ENCODE measurements at places on chromosomes 12 and 14.

- DNase-seq = peak; percentile 21
Measured at GRCh38 chr12:93094988-93095737, 166.1 kb upstream of the EEA1 start.

GRCh38 chr12:53288322-53288721, 7.0 kb upstream of the PFDN5 start:
- DNase-seq = no peak

- DNase-seq = no peak
Measured at GRCh38 chr14:36756226-36756625, 94.6 kb downstream of the PAX9 start.

DNA sequence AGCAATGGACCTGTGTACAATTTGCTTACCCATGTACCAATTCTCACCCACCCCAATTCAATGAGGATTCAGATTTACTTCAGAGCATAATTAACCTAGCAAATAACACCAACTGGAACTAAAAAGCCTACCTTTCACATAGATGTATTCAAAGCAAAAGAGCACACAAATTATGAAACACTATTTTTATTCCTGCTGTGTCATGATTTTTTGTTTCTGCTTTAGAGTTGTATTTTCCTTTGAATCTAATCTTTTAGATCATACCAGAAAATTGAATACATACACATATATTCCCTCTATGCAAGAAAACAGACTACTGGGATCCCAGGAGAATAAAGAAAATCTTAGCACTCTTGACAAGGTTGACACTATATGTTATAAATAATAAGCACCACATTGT, 5.9 kb downstream of the KICS2 start:
- DNase-seq = no peak

DNA sequence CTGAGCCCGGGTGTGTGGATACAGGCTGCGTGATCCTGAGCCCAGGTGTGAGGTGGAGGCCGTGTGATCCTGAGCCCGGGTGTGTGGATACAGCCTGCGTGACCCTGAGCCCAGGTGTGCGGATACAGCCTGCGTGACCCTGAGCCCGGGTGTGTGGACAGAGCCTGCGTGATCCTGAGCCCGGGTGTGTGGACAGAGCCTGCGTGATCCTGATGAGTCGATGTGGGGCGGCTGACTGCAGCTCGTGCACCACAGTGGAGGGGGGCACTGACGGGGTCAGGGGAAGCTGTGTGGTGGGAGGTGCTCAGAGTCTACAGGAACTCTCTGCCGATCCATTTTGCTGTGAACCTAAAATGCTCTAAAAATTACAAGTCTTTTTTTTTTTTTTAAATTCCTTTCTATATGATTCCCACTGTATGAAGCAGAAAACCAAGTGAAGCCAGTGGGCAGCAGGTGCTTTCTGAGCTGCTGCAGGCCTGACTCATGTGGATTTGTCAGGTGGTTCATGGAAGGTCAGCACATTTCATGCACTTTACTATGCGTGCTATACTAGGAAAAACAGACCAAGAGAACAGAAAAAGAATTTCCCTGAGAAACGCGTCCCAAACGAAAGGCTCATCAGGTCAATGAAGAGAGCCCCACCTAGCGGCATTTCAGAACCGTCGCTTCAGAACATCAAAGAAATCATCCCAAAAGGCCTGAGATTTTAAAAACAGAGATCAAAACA, 19.3 kb downstream of the BRF1 start:
- peak; percentile 39 for DNase-seq

GRCh38 chr12:30859226-30859625, 67.3 kb upstream of the TSPAN11 start:
- no peak for DNase-seq

DNA sequence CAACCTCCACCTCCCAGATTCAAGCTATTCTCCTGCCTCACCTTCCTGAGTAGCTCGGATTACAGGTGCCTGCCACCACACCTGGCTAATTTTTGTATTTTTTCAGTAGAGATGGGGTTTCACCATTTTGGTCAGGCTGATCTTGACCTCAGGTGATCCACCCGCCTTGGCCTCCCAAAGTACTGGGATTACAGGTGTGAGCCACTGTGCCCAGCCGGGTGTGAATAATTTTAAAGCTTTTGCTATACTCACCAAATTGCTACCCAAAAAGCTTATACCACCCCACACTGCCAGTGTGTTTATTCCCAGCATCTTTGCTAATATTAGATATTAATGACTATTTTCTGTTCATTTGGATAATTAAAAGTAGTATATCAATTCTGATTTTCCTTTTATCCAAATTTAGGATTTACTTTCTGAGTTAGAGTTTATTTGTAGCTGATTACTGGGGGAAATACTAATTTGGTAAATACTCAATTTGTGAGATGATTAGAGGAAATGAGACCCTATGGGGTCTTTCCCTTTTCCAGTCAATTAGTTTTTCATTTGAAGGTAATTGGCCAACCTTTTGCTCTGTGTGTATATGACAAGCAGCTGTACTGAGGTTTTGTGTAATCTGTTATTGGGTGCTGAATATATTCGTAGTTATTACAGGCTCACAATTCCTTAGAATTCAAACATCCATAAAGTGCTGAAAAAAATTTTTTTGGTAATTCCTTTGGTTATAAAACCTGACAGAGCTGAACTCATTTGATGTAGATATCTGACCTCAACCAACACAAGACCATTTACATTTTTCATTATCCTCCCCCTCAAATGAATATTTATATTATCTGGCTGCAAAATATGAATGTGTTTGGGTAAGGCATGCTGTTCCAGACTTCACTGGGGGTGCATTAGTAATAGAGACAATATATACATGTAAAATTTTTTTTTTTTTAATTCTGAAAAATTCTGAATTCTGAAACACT, 73.6 kb downstream of the ANO6 start:
- DNase-seq = no peak

GRCh38 chr14:54105898-54106297, 149.3 kb upstream of the BMP4 start:
- DNase-seq = no peak

DNA sequence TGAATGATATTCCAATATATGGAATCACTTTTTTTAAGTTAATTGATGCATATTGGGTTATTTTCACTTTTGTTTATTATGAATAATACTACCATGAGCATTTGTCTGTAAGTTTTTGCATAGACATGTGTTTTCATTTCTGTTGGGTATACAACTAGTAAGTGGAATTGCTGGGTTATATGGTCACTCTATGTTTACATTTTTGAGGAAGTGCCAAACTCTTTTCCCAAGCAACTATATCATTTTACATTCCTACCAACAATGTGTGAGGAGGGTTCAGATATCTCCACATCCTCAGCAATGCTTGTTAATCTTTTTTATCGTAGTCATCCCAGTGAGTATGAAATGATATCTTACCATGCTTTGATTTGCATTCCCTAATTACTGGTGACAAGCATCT, 64.0 kb downstream of the MON2 start:
- DNase-seq = no peak

- peak; percentile 33 for DNase-seq
Measured at GRCh38 chr12:108565976-108566375, 3.6 kb downstream of the ISCU start.

GRCh38 chr12:31233061-31233730, 92.8 kb downstream of the SINHCAF start:
- DNase-seq = no peak

- DNase-seq = no peak
Measured at GRCh38 chr14:84029720-84030119, 1500.2 kb upstream of the FLRT2 start.

DNA sequence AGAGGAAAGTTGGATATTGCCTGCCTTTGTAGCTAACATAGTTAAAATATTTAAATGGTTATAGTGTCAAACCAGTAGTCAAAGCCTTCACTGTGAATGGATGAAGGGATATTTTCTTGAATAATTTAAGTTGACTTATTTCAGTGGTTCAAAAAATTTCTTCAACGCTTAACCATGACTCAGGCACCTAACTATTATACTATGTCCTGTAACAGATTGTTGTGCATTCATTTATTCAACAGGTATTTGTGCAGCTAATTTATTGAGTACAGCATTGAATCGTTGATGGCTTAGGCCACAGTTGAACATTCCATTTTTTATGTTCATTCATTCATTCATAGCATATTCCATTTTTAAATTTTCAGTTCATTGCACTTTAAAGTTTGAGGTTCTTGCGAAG, 9.2 kb downstream of the HIF1A start:
- DNase-seq = no peak

DNA sequence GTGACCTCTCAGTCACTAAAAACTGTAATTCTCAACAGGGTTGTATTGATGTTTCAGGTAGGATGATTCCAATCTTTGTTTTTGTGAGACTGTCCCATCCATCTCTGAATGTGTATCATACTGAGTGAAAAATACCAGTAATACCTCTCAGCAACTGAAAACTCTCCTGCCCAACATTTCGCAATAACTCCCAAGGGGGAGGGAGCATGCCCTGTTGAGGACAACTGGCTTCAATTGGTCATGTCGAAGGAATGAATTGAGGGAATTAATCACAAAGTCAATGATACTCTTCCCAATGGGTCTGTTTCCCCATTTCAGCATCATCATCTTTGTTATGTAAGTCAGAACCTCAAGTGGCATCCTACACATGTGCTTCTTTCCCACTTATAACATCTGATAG, 102.4 kb upstream of the E2F7 start:
- no peak for DNase-seq

DNA sequence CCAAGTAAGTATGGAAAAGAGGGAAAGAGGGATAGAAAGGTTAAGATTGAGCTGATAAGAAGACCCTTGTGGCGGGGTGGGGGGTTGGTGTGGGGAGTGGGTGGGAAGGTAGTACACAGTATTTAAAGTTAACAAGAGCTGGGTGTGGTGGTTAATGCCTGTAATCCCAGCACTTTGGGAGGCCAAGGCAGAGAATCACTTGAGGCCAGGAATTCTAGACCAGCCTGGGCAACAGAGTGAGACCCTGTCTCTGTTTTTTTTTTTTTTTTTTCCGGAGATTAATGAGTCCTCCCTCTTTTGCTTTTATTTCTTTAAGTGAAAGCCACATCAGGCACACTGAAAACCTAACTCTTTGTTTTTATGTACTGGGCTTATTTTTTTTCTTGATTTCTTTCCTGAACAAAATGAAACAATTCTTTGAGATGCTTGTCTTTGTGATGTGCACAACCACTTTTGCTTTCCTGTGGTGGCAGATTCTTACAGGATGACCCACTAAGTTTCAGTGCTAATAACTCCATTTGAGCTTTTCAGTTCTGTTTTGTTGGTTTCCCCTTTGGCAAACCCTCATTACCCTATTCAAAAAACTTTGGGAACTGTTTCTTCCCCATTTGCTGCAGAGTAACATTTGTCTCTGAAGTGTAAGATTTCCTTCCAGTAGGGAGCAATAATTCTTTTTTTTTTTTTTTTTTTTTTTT, 54.8 kb downstream of the WNK1 start:
- DNase-seq = peak; percentile 32

GRCh38 chr12:99235381-99235780, 412.2 kb upstream of the GARIN6 start:
- no peak for DNase-seq

GRCh38 chr14:95047754-95048153, 109.6 kb downstream of the DICER1 start:
- no peak for DNase-seq

DNA sequence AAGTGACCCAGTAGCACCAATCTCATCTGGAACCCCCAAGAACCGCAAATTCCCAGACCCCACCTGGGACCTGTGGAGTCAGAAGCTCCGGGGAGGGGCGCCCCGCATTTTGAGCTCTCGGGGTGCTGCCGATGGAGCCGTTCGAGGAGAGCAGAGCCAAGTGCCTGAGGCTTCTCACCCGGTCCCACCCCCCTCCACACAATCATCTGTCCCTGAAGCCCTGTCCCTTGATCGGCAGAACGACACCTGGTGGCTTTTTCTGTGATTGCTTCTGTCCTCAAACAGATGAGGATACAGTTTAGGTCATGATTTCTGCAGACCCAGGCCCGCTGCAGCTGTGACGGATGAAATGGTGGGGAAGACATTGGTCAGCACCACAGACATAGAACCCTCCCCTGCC, 74.7 kb downstream of the NOC4L start:
- DNase-seq = peak; percentile 58

GRCh38 chr12:52267699-52268098, 6.7 kb upstream of the KRT86 start:
- DNase-seq = peak; percentile 1

GRCh38 chr14:75147423-75148071, 20.7 kb upstream of the NEK9 start:
- DNase-seq = no peak

- DNase-seq = no peak
Measured at GRCh38 chr12:132253698-132254480, 75.5 kb downstream of the GALNT9 start.

- no peak for DNase-seq
Measured at GRCh38 chr12:30110958-30111586, 327.3 kb upstream of the TMTC1 start.

DNA sequence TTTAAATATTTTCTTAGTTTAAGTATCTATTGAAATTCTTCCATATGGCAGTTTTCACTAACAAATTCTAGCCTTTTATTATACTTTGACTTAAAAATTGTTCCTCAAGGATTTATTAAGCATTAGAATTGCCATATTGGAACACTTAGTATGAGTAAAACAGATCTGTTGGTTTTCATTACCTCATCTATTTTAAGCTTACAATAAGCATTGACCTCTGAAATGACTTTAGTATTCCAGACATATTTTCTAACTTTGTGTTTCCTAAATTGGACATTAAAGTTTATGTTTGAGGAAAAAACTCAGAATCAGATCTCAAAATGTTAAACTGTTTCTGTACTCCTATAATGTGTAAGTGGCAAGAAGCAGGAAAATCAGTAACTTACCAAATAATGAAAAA, 48.4 kb downstream of the CSRP2 start:
- DNase-seq = no peak

DNA sequence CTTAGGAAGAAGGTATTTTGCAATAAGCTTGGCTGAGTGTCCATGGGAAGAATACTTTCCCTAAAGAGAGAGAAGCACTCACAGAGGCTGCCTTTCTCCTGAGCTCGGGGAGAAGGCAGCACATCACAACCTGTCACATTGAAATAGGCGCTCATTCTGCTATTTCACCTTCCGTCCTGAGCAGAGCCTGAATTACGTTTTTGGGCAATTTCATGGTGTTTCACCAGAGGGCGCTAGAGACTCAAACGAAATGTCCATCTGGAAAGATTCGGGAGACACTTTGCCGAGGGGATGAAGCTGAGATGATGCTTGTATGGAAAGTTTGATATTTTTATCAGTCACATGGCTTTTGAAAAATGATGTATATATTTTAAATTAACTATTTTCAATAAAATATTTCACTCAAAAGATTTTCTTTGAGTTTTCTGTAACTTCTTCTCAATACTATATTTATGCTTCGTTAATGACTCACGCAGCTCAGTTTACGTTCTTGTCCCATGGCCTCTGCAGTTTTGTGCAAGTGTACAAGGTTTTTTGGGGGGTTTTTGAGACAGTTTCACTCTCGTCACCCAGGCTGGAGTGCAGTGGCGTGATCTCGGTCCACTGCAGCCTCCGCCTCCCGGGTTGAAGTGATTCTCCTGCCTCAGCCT, 17.4 kb upstream of the B4GALNT3 start:
- DNase-seq = peak; percentile 63

- DNase-seq = no peak
Measured at GRCh38 chr14:72901361-72901760, 7.5 kb upstream of the DPF3 start.

GRCh38 chr12:75850721-75851462, 180.7 kb downstream of the PHLDA1 start:
- DNase-seq = no peak

GRCh38 chr14:50647753-50648152, 20.4 kb downstream of the SAV1 start:
- DNase-seq = no peak

All from activated naive CD4-positive, alpha-beta T cell treated with anti-CD3 and anti-CD28 coated beads, Interleukin-2, amount 10 ng/mL, durations not matched to agents 7 days and 5 days (primary cell).